ENCODE measurements at places on chromosomes 4 and X.

- peak; percentile 18 for DNase-seq
These were observed 25.5 kb upstream of the MORC4 start for GRCh38 chrX:107025545-107025944.

DNA sequence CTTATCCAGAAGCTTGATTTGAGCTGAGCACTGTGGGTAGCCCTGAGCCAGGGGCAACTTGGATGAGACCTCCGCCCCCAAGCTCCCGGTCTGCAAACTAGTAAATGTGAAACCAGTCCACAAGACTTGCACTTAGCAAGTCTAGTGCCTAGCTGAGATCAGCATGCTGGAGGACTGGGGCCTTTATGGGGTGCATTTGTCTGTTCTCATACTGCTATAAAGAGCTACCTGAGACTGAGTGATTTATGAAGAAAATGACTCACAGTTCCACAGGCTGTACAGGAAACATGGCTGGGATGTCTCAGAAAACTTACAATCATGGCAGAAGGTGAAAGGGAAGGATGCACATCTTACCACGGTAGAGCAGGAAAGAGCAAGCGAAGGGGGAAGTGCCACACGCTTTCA is 42.1 kb upstream of the HOPX start:
- no peak for DNase-seq

DNA sequence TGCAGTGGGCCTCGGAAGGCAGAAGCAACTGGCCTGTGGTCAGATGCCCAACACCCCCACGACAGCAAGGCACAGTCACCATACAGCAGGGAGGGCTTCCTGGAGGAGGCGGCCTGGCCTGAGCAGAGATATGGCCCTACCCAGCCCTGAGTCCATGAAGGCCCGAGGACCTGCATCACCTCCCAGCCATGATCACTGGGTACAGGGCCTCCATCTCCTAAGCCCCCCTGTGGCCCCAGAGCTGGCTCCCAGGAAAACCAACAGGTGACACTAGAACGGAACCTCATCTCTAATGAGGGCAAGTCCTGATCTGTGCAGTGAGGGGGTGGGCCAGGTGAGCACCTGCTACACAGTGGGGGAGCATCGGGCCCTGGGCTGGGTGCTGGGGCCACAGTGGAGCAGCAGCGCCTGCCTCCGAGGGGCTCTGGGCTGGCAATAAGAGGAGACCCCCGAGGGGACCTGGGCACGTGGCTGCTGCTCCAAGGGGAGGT is 26.2 kb upstream of the MXD4 start:
- no peak for DNase-seq

DNA sequence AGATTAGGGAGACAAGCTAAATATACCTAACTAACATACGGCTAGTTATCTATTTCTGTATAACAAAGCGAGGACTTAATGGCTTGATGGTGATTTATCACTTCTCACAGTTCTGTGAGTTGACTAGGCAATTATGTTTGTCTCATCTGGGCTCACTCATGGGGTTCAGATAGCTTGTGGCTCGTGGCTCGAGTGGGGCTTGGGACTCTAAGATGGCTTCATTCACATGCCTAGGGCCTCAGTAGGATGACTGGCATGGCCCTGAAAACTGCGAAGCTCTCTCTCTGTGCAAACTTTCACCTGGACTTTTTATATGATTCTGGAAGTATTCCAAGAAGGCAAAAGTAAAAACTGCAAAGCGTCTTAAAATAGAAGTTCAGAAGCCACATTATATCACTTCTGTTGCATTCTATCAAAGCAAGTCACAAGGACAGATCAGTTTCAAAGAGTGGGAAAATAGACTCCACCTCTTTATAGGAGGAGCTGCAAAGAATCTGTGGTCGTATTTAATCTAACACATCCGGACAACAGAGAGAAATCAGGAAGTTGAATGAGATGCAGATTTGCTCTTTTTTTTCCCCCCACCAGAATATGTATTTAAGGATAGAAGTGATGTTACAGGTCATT is 491.2 kb downstream of the INPP4B start:
- DNase-seq = peak; percentile 72

DNA sequence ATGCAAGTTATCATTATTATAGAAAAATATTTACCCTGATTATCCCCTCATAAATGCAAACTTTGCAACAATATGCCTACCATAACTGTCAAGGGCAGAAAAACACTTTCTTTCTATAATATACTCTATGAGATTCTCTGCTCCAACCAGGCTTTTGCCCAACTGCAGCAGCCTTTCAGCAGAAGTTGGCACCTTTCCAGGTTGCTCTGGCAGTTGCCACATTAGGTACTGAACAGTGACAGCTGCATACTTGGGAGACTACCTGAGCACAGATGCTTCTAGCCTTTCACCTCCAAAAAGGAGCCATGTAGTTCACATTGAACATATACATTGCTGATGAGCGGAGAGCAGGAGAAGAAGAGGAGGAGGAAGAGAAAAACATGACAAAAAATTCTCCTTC is 69.5 kb upstream of the BRWD3 start:
- no peak for DNase-seq

DNA sequence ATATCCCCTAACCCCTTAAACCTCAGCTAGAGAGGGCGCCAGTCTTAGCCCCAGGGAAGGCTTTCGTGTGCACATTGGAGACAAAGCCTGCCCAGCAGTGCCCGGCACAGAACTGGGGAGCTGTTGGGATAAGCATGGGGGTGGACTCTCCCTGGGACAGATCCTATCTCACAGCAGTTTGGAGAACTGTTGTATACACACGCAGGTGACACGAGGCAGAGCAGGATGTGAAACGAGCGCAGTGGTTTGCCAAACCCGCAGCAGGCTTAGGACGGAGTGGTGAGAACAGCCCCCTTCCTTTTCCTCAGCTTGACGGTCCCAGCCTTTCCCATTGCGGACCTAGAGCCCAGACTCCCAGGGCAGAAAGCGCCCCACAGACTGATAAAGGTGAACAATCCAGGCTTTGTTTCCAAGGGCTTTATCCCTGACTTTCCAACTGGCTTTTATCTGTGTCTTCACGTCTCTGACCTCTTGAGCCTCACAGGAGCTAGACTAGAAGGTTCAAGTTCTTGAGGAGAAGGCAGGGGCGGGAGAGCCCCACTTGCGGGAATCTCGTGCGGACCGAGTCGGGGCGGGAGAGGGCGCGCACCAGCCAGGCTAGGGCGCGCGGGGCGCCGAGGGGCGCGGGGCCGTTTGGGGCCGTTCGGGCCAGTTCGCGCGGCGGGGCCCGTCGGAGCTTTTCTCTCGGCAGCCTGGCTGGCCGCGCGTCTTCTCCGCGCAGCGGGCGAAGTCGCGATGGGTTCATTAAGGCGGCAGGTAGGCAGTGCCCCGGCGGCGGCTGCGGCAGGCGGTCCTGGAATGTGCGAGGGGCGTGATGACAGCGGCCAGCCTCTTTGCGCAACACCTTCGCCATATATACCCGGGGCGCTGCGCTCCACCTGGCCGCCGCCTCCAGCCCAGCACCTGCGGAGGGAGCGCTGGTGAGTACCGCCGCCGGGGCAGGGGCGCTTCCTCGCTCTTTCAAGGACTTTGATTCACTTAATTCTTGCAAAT is at the start of gene SLC34A2:
TSS of gene SLC34A2 (plus strand) at position 881 of the 993 bp plus-strand sequence. CDS start 6,650 bp downstream, outside the sequence.
- DNase-seq = no peak

DNA sequence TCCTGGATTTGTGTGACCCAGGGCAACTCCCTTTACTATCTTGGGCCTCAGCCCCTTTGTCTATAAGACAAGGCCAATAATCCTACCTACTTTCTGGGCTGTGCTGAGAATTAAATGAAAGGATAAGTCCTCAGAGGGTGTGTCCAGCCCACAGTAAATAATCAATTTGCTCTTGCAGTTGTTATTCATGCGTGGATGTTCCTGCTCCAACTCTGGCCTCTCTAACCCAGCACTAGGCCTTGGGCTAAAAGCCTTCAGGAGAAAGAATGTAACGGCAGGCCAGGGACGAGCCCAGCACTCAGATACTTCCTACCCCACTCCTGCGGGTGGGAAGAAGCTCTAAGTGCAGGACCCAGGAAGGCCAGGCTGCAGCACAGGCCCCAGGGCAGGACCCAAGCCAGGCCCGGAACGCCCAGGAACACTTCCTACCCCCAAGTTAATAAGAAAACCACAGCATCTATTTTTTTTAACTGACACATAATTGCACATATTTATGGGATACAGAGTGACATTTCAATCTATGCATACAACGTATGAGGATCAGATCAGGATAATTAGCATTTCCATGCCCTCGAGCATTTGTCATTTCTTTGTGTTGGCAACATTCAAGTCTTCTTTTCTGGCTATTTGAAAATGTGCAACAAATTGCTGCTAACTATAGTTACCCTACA is 179.6 kb upstream of the RBPJ start:
- no peak for DNase-seq

GRCh38 chr4:4854649-4855295 is 4.7 kb upstream of the MSX1 start:
- DNase-seq = no peak

- no peak for DNase-seq
These were observed 173.7 kb downstream of the PWWP3B start for GRCh38 chrX:106341823-106342222.

GRCh38 chrX:49840679-49841078 is 11.6 kb downstream of the PAGE4 start:
- peak; percentile 31 for DNase-seq

- DNase-seq = no peak
These were observed 39.4 kb downstream of the ANTXR2 start for GRCh38 chr4:80033581-80033980.

DNA sequence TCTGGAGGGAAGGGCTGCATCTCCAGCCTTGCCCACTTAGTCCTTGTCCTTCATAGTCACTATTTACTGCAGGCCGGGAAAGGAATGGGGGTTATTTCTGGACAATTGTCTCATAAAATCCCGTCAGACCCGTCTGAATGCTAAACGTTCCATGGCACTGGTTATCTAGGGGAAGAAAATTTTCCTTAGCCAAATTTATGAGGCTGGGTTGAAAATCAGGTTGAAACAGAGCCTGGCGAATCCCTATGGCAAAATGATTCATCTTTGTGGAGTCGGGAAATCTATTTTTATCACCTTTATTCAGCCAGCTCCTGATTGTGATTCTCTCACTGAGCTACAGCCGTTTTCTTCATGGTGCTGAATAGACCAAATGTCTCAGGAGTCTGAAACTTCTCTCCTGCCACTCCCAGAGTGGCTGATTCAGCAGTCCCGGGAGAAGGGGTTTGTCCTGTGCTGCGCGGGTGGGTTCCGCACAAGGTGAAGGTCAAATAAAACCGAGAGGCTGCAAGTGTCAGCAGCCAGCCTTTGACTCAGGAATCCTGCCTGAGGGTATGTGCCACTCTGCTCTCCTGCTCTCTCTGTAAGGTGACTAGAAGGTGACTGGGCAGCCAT is 1.0 kb downstream of the LIMCH1 start:
- DNase-seq = no peak

- no peak for DNase-seq
These were observed 33.5 kb downstream of the CNOT6L start for GRCh38 chr4:77785669-77786068.

- no peak for DNase-seq
These were observed 122.0 kb downstream of the GLUD2 start for GRCh38 chrX:121169099-121170035.

GRCh38 chr4:111434586-111434985 is 710.7 kb upstream of the FAM241A start:
- no peak for DNase-seq

DNA sequence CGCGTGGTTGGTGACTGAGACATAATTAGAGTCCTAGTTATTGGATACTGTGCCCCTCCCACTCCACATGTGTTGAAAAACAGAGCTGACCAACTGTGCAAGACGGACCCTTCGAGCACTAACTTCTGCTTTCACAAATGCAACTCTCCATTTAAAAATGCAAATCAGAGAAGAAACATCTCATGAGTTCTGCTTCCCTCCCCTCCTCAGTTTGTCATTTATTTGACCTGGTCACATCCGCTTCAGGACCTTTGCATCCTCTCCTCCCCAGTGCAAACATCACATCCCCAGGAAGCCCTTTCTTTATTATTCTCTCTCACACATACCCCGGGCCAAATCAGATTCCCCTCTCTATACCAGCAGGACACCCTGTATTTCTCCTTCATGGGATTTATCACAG is 38.1 kb upstream of the NOCT start:
- DNase-seq = no peak

DNA sequence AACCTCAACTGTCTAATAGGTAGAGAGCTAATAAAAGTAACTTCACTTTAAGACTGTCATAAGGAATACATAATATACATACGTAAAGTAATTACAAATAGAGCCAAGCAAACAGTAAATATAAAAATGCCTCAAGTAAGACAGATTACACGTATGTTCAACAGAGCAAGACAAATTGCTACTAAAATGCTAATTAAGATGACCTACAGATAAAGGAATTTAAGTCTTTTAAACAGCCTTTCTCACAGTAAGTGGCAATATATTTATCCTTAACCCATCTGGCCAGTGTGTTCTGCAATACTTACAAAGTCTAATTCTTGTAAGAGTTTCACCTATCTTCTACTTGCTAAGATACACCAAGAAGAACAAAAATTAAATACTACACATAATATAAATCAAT is 12.7 kb downstream of the G3BP2 start:
- DNase-seq = no peak

DNA sequence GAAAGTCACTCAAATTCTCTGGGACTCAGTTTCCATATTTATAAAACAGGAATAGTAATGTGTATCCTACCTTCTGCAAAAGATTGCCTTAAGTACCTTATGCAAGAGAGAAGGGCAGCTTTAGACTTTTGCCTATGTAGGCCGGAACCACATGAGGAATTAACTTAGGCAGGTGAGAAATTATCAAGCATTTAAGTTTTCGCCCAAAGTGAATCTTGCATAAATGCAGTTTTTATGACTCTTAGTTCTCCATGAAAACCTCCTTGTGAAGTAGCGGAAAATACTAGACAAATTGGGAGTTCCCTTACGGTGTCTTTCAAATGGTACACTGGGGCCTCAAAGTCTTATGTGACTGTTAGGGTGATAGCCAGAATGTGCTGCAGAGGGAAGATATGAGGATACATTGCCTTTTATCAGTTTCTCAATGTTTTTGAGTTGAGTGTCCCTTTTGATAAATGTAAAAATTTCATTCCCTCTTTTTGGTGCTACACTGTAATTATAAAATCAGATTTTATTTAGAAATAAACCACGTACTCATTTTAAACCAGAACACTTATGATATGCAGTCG is 2.6 kb downstream of the SH2D1A start:
- no peak for DNase-seq

DNA sequence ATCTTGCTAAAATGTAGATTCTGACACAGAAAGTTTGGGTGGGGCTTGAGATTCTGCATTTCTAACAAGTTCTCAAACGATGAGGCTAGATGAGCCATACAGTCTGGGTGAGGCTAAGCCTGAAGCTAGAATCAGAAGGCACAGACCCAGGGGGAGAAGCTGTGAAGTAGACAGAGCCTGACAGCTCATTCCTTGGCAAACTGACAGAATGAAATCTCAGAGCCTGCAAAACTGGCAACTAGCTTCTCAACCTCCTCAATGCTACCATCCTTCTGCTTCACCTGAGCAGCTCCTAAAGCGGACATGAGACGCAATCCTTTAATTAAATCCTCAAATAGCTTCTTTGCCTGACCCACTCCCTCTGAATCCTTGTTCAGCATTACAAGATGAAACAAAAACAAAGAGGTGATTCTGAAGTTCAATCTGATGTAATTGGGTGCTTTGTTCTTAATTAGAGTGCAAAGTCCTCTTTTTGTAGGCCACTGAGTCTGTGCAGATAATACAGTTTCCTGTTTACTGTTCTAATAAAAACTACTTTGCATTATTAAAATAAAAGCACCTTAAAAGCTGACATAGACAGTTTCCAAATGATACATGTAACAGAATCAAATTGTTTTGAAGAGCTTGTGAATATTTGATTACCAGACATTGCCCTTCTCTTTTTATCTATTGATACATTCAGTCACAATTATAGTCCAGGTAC is 71.0 kb upstream of the BMP2K start:
- DNase-seq = no peak
